ENCODE measurements at places on chromosomes 13 and 19.

GRCh38 chr13:41365631-41366030 is 54.6 kb downstream of the NAA16 start:
- DNase-seq, result peak; percentile 20

- no peak for DNase-seq
Measured at GRCh38 chr19:5623397-5624017, 624 bp downstream of the SAFB start.

DNA sequence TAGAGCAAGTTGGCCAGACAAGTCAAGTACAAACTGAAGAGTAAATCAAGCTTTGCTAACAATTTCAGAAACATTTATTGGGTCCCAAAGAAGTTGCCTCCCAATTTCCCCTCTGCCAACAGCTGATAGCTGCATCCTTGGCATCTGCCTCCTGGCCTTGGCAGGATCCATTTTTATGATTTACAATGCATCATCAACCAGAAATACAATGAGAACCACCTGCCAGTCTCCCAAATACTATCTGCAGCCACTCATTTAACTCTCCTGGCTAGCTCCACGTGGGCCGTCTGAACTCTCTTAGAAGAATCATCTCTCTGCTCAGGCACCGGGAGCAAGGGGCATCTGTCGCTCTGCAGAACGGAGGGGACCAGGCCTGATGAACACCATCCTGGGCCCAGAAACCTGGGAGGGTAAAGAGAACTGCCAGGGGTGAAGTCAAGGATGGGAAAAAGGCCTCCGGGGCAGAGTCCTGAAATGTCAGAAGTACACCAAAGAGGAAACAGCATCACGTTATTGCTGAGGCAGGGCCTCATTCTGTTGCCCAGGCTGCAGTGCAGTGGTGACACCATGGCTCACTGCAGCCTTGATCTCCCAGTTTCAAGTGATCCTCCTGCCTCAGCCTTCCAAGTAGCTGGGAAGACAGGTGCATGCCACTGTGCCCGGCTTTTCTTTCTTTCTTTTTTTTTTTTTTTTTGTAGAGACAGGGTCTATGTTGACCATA is 2.6 kb downstream of the LONP1 start:
- DNase-seq, result no peak

- no peak for DNase-seq
Measured at GRCh38 chr13:32956595-32956933, 59.7 kb upstream of the KL start.

DNA sequence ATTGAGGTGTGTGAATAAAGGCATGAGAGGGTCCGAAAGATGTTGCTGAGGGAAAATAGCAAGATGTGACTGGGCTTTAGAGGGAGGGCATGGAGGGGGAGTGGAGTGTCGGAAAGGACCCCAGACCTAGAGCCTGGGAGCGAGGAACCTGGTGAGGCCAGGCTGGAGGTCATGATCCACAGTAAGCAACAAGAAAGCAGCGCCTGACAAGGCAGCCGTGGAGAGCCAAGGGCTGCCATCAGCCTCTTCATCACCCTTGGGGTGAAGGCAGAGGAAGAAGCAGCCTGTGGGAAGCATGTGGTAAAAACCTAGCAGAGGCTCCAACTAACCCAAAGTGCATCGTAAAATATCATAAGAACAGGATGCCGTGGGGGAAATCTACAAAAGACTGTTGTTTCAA is 162.8 kb upstream of the SOX1 start:
- DNase-seq, result no peak

GRCh38 chr19:10872546-10873107 is 1.3 kb downstream of the CARM1 start:
- DNase-seq, result no peak

- DNase-seq, result no peak
Measured at GRCh38 chr13:34933786-34934185, 8.3 kb upstream of the NBEA start.

DNA sequence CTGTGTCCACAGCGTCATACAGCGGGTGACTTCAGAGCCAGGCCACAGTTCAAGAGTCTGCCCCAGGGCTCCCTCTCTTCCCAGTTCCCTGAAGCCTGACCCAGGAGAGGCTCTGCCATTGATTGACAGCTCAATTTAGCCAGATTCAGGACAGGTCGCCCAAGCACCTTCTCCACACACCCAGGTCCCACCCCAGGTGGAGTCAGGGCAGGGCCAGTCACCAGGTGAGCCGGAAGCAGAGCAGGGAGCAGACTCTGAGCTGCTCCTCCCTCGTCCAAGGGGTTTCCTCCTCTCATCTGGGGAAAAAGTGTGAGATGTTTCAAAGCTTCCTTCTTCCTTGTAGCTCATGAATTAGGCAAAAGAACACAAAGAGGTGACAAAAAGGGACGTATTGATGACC is 5.6 kb downstream of the CEACAM7 start:
- DNase-seq, result no peak

DNA sequence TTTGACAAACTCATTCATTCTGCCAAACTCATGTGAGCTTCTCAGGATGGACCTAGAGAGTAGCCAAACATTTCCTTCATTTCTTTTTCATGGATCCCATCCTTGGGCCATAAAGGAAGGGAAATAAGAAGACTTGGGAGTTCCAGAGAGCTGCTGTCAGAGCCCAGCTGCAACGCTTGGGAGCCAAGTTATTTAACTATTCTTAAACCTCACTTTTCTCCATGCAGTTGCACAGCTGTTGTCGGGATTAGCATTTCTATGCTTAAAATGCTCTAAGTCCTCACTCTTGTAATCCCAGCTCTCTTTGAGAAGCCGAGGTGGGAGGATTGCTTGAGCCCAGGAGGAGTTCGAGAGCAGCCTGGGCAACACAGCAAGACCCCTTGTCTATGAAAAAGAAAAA is 11.7 kb upstream of the CASP14 start:
- no peak for DNase-seq

DNA sequence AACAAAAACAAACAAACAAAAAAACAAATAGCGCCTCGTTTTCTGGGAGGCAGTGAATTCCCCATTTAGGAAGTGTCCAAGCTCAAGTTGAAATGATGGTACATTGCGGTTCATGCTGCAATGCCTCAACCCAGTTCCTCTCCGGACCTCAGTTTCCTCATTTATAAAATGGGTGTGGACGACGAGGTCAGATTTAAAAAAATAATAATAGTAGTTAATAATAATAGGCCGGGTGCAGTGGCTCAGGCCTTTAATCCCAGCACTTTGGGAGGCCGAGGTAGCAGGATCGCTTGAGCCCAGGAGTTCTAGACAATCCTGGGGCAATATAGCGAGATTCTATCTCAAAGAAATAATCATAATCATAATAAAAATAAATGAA is 15.5 kb upstream of the ERCC1 start:
- no peak for DNase-seq

DNA sequence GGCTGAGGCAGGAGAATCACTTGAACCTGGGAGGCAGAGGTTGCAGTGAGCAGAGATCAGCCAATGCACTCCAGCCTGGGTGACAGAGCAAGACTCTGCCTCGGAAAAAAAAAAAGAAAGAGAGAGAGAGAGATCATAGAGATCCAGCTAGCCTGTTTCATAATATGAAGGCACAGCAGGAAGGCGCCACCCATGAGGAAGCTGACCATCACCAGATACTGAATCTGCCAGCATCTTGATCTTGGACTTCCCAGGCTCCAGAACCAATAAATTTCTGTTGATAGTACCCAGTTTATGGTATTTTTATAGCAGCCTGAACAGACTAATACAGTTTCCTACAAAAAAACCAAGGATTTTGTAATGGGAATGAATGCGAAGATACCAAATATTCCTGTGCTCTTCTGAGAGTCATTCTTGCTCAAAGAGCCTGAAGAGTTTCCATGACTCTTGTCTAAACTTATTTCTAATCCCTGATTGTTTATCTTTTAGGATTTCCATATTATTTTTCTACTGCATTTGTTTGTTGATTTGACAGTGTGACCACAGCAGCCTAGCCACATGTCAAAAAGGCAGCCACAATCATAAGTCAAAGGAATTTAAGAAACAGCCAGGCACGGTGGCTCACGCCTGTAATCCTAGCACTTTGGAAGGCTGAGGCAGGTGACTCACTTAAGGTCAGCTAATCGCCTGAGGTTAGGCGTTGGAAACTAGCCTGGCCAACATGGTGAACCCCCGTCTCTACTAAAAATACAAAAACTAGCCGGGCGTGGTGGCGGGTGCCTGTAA is 37.7 kb upstream of the PDCD5 start:
- DNase-seq, result peak; percentile 2

DNA sequence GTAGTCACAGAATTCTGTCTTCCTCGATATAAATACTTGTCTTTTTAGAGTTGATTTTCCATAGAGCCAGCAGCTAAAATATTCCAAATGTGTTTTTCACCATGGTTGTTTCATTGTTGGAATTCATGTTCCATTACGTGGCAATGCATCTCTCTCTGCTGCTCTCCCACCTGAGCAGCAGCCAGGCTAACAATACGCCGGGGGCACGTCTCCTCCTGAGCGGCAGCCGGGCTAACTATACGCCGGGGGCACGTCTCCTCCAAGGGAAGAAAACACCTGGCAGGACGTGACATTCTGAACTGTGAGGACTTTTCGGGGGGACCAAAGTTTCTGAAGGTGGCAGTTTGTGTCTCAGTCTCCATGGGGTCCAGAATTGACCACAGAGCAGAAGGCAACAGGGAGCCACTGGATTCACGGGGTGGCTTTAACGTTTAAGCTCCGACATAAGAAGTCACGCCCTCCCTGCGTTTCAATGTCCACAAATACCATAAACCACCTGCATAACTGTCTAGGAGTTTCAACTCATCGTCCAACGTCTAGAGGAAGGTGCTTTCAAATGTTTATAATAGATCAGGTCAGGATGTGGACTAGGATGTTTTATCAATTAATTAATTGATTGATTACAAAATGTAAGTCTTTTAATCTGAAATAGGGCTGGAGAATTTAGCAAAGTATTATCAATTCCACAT is 15.1 kb downstream of the PLPP2 start:
- DNase-seq, result no peak

DNA sequence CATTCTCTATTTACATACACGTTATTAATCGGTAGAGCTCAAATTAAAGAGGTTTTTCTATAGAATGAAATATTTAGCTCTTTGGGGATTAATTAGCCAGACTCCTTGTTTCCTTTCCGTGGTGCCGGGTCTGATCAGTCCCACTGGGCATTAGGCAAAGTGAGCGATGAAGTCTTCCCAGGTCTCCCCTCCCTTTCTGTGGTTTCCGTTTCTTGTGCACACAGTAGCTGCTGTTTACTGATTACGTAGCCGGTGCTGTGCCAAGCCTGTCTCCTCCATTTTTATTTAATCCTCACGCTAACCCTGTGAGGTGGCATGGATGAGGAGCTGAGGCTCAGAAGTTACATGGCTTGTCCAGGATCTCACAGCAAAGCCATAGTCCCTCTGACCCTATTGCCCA is 9.0 kb downstream of the SLC25A15 start:
- DNase-seq, result no peak

All from cardiac fibroblast (primary cell).